Effector CD8-positive, alpha-beta T cell (primary cell): ENCODE measurements at places on chromosomes 3 and 15.

- no peak for DNase-seq
Measured at GRCh38 chr3:14345496-14346150, 56.8 kb upstream of the SLC6A6 start.

- DNase-seq: peak; percentile 9
Measured at GRCh38 chr3:109532257-109533216, 195.2 kb upstream of the DPPA4 start.

- no peak for DNase-seq
Measured at GRCh38 chr3:163056874-163057497, 1560.4 kb downstream of the OTOL1 start.

GRCh38 chr3:3296979-3297381, 117.5 kb upstream of the CRBN start:
- no peak for DNase-seq

DNA sequence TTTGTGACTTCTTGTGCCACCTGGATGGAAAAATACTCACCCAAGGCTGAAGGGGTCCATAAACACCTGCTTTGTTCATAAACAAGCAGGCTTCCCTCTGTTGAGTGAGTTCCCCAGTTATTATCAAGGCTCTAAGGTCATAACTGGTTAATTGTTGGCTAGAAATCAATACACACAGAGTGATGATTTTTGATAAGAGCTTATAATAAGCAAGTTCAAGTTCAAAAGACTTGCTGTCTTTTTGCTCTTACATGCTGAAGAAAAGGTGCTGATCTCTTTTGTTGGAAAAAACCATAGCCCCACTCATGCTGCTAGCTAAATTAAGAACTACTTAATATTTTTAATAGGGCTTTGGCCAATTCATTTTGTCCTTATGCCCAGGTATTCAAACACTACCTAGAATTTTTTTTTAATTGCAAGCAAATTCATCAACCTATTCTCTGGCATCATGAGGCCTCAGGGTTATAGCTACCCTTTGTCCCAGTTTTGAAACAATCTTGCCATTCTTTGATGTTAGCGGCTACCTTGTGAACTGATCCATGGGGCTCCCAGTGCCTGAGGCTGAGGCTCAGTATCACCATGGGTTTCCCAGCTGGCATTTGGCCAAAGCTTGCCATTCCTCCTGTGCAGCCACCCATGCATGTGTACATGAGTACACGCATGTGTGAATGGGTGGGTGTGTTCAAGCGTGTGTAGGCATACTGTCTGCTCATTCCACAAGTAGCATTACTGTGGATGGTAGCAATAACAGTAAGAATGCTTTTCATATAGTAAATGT, 127.6 kb upstream of the LPP start:
- DNase-seq: no peak

GRCh38 chr3:192887047-192887446, 30.6 kb downstream of the MB21D2 start:
- DNase-seq: no peak

- no peak for DNase-seq
Measured at GRCh38 chr3:37952564-37952963, 38.0 kb upstream of the VILL start.

DNA sequence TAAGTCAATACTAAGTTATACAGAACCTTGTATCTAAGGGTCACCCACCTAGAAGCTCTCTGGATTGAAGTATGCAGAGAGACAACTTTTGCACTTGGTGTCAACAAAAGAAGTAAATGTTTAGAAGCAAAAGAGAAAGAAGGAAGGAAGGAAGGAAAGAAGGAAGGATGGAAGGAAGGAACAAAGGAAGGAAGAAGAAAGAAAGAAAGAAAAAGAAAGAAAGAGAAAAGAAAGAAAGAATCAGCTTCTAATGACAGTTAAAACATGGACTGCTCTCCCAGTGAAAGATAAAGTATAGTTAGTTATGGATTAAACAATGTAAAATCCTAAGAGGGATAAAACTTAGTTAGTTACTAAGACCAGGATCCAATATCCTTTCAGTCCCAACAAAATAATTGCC, 613.8 kb upstream of the NR2F2 start:
- DNase-seq: no peak

- no peak for DNase-seq
Measured at GRCh38 chr3:133633439-133633838, 28.3 kb downstream of the TOPBP1 start.

GRCh38 chr3:46613313-46614005, 1.1 kb downstream of the FAM240A start:
- no peak for DNase-seq

DNA sequence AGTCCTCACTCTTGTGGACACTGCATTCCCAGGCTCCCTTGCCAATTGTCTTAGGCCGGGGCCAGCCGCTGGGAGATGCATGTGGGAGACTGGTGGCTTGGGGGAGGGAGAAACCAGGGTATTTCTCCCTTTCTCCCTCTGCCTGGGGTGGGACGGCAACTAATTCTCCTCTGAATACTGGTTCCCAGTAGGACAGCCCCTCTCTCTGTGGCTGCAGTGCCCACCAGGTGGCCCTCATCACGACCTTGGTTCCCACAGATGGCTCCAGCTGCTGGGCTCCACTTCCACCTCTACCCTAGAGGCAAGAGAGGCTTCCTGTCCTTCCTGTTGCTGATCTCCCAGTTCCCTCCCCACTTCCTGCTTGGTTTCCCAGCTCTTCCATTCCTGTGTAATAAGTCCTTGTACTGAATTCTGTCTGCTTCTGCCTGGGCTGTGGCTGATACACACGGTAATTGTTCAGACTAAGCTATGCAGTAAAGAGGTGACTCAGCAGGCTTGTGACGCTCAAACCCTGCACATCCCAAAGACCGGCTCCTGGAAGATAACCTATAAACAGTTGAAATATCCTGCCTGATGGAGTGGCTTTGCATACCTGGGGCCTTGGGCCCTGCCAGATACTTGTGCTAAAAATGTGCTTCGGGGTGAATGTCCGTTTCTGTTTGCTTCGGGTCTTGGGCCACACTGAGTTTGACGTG, 20.4 kb upstream of the COPG1 start:
- no peak for DNase-seq

DNA sequence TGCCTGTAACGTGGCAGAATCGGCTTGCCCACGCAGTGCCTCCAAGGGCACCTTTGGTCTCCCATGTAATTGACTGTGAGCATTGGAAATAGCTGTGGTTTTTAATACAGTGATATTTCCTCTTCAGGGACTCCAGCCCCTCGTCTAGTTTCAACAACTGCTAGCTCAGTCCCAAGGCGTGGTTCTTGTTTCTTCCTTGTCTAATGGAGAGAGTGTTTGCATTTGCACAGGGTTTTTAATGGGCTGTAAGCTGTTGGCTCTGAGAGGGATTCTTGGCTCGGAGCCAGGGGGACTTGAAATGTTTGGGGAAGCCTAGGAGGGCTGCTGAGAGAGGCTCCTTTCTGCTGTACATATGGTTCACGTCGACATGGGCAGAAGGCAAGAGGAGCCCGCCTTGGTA, 86.2 kb downstream of the THSD4 start:
- DNase-seq: no peak

DNA sequence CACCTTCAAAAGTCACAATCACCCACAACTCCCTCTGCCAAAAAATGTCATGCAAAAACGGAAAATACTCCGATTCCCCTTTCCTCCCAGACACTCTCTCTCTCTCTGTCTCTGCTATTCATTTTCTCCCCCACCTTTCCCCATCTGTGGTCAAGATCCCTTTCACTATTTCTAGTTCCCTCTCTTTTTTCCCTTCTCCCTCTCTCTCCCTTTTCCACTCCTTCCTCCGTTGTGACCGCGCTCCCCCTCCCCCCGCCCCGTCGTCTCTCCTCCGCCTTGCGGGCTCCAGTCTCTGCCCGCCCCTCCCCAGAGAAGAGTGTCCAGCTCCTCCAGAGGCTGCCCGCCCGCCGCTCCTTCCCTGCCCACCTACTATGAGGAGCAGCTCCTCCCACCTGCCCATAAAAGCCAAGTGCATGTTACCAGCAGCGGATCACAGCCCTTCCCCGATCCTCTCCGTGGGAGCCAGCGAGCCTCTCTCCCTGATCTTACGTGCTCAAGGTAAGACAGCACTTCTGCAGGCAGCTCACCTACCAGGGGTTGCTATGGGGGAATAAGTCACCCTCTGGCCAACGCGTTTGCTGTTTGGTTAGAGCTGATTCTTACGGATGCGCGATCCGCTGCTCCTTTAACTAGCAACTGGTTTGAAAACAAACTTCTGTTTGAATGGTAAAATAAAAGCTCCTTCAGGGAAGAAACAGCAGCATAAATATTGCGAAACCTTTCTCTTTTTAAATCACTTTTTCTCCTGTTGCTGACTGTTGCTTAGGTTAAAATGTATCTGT, at the start of gene COL8A1:
TSS of gene COL8A1 (plus strand) at position 428 of the 782 bp plus-strand sequence. CDS start 152,089 bp downstream, outside the sequence.
- no peak for DNase-seq

DNA sequence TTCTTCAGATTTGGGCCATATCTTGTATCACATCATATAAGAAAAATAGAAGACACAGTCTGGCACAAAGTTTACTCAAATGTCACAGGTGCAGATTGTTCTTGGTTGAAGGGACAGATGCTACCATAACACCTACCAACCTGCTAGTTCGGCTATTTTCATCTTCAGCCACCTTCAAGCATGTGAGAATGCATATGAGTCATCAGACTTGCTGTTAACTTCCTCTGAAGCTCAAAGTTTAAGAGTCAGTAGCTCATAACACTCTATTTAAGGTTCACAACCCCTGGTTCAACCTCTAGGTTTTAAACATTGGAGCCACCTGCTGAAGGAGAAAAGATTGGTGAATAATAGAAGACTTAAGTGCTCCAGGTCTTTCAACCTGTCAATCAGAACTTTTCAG, 522.8 kb downstream of the NLGN1 start:
- DNase-seq: no peak

DNA sequence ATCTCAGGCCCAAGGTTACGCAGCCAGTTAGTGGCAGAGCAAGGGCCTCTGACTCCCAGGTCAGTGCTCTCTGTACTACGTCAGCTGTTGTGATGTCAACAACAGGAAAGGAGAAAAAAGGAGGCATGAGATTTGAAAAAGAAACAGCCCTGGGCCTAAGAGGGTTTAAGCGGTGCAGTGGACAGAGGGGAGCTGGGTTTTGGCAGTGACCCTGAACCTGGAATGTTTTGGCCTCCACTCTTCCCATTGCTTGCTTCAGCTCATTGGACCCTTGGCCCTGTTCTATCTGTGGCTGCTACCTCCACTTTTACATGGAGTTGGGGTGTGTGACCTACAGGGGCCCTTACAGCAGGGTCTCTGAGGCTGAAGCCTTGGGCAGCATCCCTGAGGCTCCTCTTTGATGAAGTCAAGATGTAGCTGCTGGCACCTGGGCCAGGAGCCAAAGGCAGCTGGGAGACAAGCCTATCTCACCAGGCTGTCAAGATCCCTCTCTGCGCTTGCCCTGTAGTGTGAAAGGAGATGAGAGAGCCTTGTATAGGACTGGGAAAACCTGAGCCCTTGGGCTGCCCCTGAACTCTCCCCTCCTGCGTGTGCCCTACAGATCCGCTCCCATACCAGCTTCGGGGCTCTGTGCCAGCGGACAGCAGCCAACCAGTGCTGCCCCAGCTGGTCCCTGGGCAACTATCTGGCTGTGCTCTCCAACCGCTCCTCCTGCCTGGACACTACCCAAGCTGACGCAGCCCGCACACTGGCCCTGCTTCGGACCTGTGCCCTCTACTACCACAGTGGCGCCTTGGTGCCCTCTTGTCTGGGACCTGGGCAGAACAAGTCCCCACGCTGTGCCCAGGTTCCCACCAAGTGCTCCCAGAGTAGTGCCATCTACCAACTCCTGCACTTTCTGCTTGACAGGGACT, 8.7 kb downstream of the DISP2 start:
- no peak for DNase-seq

- no peak for DNase-seq
Measured at GRCh38 chr15:74376226-74376625, 8.8 kb upstream of the CYP11A1 start.

- DNase-seq: no peak
Measured at GRCh38 chr3:13105181-13105895, 32.1 kb upstream of the IQSEC1 start.

DNA sequence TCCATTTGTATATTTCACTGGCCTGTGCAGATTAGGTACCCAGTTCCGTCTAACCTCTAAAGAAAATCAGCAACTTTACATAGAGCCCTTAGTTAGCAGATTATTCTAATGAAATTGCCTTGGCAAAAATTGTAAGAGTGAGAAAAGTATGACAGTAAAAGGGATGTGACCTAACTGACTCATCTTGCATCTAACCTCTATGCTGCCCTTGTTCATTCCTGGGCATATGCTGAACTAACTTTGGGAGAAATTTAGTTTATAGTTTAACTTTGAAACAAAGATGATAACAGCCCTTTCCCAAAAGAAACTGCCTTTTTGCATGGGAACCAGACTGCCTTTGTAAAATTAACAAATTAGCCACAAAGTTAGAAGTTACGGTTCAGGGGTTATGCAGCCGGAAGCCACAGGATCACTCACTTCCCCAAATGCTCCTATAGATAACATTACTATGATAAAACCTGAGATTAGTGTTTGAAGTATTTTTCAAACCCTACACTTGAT, 839.8 kb upstream of the ALCAM start:
- DNase-seq: no peak

GRCh38 chr3:123129532-123129931, 62.7 kb downstream of the PDIA5 start:
- DNase-seq: no peak

DNA sequence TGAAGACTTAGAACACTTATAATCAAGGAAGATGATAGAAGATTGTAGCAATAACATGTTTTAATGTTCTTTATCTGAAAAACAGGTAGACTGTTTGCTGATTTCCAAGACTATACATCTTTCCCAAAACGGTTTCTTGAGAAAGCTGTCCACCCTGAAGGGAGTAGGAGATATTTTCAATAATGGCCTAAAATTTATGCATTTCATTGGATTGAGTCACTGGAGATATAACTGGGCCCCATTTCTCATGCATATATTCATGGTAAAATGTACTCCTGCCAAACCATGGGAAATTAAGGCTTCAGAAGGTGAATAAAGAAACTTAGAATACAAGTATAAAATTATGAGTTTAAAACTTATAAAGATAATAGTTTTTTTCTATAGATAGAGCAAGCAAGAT, 143.9 kb downstream of the LSAMP start:
- DNase-seq: no peak

DNA sequence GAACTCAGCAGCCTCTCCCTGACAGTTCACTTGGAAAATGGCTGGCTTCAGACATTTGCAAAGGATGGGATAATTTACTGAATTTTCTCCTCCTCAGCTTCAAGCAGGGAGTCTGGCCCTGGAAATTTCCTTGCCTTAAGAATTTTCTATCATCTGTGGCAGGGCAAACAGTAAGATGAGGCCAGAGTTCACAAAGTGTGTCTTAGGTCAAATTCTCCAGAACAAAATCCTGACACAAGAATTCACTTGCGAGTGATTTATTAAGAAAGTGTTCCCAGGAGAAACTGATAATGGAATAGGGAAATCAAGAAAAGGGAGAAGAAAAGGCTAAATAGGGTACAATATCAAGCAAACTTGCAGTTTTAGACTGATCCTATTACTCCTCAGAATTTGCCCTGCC, 55.3 kb downstream of the SNTN start:
- DNase-seq: no peak
